GM23248 (cell line): ENCODE measurements at places on chromosomes 2 and 18. TPM values are rescaled to one million over a fixed set of nuclear protein-coding genes. Genes with fewer than 3 reads are reported as not detected.

Gene RTP5
- total RNA-seq = not detected in 2 replicates

Gene SMYD1
- not detected in 2 replicates for total RNA-seq

Gene CD8B
- not detected in 2 replicates for total RNA-seq

Gene LOXL3
- total RNA-seq = 52.4 and 56.9 TPM in 2 replicates

Gene ERLEC1
- total RNA-seq = 98.8 and 107 TPM in 2 replicates

- DNase-seq = no peak
These were observed 167.2 kb upstream of the SPOPL start for GRCh38 chr2:138334323-138334722.

DNA sequence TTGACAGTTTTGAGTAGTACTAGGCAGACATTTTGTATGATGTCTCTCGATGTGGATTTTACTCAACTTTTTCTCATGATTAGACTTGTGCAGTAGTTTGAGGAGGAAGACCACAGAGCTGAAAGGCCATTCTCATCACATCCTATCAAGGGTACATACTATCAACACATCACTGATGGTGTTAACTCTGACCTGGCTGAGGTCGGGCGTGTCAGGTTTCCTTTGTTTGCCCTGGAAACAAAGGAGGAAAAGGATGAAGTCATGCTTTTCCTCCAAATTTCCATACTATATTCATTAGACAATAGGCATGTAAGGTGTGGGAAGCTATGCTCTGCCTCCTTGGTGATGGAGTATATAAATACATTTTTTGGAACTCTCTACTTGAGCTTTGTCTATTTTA lies 211.1 kb downstream of the DSEL start:
- no peak for DNase-seq

- no peak for DNase-seq
These were observed 305.3 kb downstream of the NDUFA10 start for GRCh38 chr2:239719791-239720360.

- peak; percentile 80 for DNase-seq
These were observed 370 bp downstream of the KLHL29 start for GRCh38 chr2:23385351-23385747.

- no peak for DNase-seq
These were observed 24.0 kb downstream of the CERKL start for GRCh38 chr2:181632733-181633401.

GRCh38 chr2:8684878-8685696 lies 3.2 kb downstream of the ID2 start:
- DNase-seq = peak; percentile 89

DNA sequence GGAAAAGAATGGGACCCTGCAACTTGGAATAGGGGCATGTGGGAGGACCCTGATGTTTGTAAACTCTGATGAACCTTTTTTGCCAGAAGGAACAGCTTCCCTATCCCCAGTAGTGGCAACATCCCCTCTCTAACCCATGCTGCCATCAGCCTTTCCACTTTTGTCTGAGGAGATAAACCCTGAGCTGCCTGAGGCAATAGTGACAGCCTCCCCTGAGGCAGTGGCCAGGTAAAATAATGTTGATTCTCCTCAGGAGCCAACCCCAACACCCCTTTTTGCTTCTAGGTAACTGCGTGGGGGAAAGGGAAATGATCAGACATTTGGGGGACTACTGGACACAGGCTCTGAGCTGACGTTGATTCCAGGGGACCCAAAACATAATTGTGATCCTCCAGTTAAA lies 106.8 kb upstream of the NPAS2 start:
- DNase-seq = no peak

- DNase-seq = no peak
These were observed 130.2 kb downstream of the SMAD2 start for GRCh38 chr18:47800248-47800647.

- DNase-seq = no peak
These were observed 4.6 kb downstream of the DOCK10 start for GRCh38 chr2:225037415-225038230.
